Activated naive CD4-positive, alpha-beta T cell (primary cell): ENCODE measurements at places on chromosomes 1 and 21.

GRCh38 chr1:43440358-43440757, 13.4 kb downstream of the HYI start:
- no peak for DNase-seq

DNA sequence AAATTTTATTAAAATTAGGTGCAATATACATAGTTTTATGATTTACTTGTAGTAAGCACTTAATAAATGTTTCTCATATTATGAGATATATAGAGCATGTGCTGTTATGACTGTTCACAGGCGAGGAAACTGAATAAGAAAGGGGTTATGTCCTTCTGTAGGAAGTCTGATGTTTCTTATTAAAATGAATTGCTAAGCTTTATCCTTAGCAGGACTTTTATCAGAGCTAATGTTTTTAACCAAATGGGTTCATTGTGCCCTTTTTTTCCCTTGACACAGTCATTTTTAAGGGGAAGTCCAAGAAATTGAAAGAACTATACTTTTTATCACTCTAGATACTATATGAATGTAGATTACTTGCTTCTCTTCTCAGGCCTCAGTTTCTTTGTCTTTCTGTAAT, 285.2 kb downstream of the PTPRC start:
- no peak for DNase-seq

DNA sequence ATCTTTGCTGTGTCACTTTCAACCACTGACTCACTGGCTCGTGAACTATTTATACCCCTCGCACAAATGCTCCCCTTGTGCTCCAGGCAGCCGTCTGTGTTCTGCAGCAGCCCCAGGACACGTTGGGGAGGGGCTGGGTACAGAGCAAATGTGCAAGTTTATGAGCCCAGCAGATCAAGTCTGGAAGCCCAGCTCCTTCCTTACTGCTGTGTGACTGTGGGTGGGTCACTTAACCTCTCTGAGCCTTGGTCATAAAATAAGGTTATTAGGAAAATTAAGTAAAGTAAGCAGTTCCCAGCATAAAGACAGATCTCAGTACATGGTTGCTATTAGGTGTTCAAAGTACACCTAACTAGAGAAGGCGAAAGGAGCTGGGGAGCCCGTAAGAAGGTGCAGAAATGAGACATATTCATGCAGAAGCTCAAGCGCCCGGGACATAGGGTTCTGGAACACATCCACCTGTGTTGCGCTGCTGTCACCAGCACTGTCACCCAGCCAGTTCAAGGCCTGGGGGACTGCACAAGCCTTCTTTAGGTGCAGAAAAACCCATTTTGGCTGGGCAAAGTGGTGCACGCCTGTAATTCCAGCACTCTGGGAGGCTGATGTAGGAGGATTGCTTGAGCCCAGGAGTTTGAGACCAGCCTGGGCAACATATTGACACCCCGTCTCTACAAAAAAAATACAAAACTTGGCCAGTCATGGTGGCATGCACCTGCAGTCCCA, 13.8 kb downstream of the EFHD2 start:
- no peak for DNase-seq

DNA sequence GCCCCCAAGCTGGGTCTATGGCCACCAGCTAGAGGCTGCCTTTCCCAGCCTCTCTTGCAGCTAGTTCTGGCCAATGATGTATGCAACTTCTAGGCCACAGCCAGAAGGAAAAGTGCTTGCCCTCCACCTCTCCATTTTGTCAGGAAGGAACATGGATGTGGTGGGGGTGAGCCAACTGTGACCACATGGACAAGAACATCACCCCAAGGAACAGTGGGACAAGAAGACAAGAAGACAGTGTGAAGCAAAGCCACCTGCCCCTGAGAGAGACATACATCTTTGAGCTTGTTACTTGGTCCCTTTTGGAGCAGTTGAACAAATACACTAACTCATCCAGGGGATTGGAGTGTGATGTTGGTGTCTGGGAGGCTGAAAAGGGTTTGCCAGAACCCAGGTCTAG, 105.8 kb upstream of the EDN2 start:
- no peak for DNase-seq

GRCh38 chr1:209723756-209724693, 19.4 kb downstream of the HSD11B1 start:
- no peak for DNase-seq

GRCh38 chr1:193625255-193625654, 438.8 kb upstream of the B3GALT2 start:
- no peak for DNase-seq

GRCh38 chr1:221698579-221699349, 43.1 kb downstream of the DUSP10 start:
- no peak for DNase-seq

DNA sequence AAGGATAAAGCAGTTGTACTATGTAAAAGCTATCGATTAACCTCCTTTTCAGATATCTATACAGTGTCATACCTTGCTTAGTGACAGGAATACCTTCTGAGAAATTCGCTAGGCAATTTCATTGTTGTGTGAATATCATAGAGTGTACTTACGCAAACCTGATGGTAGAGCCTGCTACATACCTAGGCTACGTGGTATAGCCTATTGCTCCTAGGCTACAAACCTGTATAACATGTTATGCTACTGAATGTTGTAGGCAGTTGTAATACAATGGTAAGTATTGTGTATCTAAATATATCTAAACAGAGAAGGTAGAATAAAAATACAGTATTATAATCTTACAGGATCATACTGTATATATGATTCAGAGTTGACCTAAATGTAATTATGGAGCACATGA, 26.5 kb downstream of the FLVCR1 start:
- no peak for DNase-seq

- DNase-seq, result no peak
Measured at GRCh38 chr1:50497007-50497406, 73.8 kb upstream of the DMRTA2 start.

GRCh38 chr21:16488042-16488441, 758.3 kb downstream of the USP25 start:
- no peak for DNase-seq

DNA sequence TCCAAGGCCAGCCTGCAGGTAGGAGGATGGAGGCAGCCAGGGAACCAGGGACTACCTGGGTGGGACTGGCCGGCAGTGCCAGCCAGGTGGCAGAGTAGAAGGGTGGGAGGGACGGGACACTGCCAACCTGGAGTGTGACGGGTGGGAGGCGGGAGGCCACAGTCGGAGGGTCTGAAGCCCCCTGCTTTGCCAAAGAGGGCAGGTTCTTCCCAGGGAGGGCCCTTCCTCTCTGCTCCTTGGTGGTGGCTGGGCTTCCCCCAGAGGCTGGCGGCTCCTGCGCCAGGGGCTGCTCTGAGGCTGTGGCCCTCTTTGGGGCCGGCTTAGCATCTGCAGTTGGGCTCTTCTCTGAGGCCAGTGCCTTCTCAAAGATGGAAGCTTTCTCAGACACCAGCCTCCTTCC, 8.7 kb upstream of the TNNT2 start:
- DNase-seq, result no peak

DNA sequence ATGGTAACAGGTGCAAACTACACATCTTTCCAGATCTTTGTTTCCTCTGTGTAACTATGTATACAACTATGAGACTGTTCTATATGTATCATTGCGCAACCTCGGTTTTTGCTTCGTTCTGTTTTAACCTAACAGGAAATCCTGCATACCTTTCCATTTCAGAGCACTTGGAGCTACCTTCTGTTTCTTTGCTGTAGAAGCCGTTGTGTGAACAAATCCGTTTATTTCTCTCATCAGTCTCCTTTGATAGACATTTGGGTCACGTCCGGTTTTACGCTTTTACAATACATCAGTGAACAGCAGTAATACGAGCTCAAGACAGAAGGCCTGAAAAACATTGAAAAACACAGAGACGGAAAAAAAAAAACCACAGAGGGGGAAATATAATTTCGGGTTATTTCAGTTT, 10.5 kb downstream of the ATP5IF1 start:
- DNase-seq, result no peak

- DNase-seq, result no peak
Measured at GRCh38 chr1:17675744-17676143, 79.4 kb upstream of the ACTL8 start.

DNA sequence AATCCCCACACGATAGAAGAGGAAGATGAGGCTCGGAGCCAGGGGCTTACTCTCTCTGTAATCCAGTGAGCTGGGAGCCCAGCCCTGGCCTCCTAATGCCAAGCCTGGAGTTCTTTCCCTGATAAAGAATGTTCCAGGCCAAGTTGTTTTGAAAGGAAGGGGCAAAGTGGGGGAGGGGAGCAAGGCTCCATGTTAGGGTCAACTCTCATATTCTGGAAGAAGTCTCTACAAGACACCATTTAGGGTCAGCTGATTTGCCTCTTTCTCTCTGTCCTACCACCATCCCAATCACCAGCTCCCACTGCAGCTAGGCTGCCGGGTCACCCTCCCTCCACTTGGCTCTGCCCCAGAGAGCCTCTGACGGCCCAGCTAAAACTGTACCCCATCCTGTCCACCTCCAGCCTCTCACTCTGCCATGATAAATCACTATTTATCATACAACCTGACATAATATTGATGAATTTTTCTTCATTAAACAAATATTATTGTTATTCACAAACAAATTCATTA, 95.0 kb downstream of the GLIS1 start:
- no peak for DNase-seq

- no peak for DNase-seq
Measured at GRCh38 chr1:227766015-227766634, 30.9 kb downstream of the SNAP47 start.

DNA sequence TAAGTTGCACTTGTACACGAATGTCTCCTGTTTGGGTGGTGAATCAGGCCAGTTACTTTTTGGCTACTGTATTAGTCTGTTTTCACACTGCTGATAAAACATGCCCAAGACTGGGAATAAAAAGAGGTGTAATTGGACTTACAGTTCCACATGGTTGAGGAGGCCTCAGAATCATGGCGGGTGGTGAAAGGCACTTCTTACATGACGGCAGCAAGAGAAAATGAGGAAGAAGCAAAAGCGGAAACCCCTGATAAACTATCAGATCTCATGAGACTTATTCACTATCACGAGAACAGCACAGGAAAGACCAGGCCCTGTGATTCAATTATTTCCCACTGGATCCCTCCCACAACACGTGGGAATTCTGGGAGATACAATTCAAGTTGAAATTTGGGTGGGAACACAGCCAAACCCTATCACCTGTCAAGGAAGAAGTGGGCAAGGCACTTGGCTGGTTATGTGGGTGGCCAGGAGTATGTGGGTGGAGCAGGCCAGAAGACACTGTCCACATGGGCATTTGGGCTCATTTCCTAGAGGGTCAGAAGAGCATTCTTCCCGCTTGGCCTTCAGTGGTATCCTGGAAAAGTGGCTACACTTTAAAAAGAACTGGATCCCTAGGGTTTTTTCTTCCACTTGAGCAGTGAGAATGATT, 228.8 kb downstream of the HHAT start:
- no peak for DNase-seq

GRCh38 chr21:37593015-37593414, 226.4 kb downstream of the DYRK1A start:
- no peak for DNase-seq

DNA sequence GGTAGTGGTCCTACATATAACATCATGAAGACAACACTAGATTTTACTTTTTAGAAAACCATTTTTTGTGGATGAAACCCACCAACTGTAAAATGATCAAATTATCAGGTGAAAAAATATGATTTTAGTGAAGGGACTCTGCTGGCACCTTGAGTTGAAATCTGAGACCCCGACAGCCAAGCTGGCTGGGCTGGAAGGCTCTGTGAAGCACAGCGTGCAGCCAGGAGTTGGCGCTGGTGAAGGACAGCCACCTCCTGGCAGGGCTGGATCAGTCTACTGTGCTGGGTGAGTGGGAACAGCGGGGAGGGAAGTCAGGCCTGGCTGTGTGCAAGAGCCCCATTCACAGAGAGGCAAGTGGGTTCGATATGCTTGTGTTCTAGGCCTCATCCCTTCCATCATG, 47.9 kb downstream of the DDAH1 start:
- no peak for DNase-seq

- no peak for DNase-seq
Measured at GRCh38 chr1:182408435-182409075, 8.1 kb upstream of the TEDDM1 start.

GRCh38 chr1:16905110-16905867, 9.5 kb downstream of the RNU1-2 start:
- DNase-seq, result no peak

- no peak for DNase-seq
Measured at GRCh38 chr1:162772571-162773154, 17.8 kb upstream of the HSD17B7 start.

DNA sequence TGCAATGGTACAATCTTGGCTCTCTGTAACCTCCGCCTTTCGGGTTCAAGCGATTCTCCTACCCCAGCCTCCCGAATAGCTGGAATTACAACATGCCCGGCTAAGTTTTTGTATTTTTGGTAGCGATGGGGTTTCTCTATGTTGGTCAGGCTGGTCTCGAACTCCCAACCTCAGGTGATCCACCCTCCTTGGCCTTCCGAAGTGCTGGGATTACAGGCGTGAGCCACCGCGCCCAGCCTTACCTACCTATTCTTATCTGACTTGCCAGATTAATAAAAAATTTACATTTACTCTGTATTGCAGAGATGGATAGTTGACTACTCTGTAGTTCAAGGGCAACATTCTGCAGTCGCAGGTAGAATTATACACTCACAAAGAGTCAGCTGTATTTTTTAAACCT, 359.6 kb downstream of the KCTD3 start:
- DNase-seq, result no peak

GRCh38 chr1:6904476-6905170, 119.4 kb downstream of the CAMTA1 start:
- DNase-seq, result no peak

DNA sequence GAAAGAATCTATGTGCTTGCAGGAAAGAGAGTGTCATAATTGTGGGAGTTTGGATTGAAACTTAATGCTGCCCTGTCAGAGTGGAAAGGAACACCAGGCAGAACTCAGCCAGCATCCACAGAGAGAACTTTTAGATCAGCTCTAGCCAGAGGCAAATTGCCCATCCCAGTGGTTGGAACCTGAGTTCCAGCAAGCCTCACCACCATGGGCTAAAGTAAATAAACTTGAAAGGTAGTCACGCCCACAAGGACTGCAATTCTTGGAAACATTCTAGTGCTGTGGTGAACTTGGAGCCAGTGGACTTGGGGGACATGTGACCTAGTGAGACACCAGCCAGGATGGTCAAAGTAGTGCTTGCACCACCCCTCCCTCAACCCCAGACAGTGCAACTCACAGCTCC, 571.6 kb downstream of the LRRIQ3 start:
- DNase-seq, result no peak

- DNase-seq, result no peak
Measured at GRCh38 chr1:230749635-230750034, 2.4 kb downstream of the CAPN9 start.

GRCh38 chr1:57311006-57311405, 112.9 kb downstream of the DAB1 start:
- DNase-seq, result no peak

- DNase-seq, result no peak
Measured at GRCh38 chr1:14653461-14653960, 55.0 kb downstream of the KAZN start.

GRCh38 chr1:165842671-165843129, 15.3 kb downstream of the UCK2 start:
- DNase-seq, result no peak

- no peak for DNase-seq
Measured at GRCh38 chr1:15210651-15211375, 36.2 kb upstream of the FHAD1 start.
